GM04504 (cell line): ENCODE measurements at places on chromosomes 2 and 18.
A peak's percentile ranks its signal among the peaks of the same experiment; 100 is the strongest.

DNA sequence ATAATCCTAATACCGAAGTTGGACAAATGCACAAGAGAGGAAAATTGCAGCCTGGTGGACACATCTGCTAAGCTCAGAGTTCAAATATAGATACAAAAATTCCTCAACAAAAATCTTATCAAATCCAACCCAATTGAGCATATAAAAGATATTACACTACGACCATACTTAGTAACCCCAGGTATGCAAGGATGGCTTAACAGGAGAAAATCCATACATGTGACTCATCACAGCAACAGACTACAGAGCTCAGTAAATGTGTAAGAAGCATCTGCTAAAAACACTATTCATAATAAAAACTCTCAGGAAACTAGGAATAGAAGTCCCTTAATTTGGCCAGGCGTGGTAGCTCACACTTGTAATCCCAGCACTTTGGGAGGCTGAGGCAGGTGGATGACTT lies 28.3 kb downstream of the HS6ST1 start:
- DNase-seq, result no peak

DNA sequence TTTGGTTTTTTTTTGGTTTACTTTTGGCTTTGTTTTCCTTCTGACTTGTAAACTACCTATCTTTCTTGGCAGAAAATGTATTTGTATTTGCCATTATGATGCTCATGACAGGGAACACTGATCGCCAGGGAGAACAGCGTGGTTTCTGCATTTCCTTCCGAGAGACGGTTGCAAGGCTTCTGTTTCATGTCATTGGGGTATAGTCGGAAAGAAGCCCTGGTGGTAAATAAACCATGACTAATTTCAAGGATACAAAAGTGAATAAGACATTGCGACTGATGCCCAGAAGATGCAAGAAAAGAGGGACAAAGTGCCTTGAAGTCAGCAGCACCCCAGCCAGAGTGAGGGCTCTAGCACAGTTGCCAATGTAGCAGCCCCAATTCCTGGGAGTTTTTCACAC lies 4.2 kb upstream of the CAPN14 start:
- DNase-seq, result no peak

- peak; percentile 23 for DNase-seq
Measured at GRCh38 chr18:80103231-80103630, 5.8 kb upstream of the ADNP2 start.

- no peak for DNase-seq
Measured at GRCh38 chr2:37468170-37468569, 123.7 kb downstream of the QPCT start.

DNA sequence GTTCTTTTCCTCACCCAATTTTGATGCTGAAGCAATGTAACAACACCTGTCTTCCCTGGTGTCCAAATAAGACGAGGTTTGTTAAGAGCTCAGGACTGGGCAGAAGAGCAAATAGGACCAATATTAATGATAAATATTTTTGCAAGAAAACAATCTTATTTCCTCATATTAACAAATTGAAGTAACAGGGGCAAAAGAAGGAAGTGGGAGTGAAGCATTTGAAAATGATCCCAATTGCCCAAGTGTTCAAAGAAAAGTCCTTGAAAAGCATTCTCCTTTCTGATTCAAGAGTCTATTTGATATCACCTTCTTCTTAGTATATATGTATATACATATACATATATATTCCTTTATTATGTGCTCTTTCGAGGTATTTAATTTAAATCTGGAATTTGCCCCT lies 418.8 kb downstream of the ARHGAP15 start:
- no peak for DNase-seq

DNA sequence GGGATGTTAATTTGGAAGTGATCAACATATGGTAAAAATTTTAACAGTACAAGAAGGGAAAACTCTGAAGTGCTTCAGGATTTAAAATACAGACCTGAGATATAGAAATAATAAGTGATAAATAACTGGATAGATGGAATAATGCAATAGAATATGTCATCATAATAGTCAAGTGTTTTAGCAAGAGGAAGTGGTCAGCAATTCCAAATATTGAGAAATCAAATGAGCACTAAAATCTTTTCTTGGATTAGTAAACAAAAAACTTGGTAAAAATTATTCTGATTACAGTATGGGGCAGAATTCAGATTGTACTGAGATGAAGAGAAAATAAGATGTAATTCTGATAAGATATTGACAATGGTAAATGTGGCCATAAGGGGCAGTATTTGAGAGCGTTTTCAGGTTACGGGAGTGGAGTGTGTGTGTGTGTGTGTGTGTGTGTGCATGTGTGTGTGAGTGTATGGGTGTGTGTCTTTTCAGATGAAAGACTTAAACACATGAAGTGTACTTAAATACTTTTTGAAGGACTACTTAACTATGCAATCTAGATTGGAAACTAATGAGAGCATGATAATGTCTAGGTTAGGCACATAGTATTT lies 217.9 kb upstream of the ITGA4 start:
- no peak for DNase-seq

GRCh38 chr18:56043641-56044061 lies 455.7 kb upstream of the TCF4 start:
- DNase-seq, result no peak
